ENCODE measurements at places on chromosomes 4 and X.

GRCh38 chr4:4950561-4951290 is 68.5 kb downstream of the CYTL1 start:
- DNase-seq, result peak; percentile 22

GRCh38 chrX:38627683-38628082 is 66.3 kb downstream of the TSPAN7 start:
- DNase-seq, result no peak

- no peak for DNase-seq
Measured at GRCh38 chr4:41362621-41363383, 106.1 kb downstream of the UCHL1 start.

GRCh38 chrX:77174680-77175519 is 272.3 kb upstream of the FGF16 start:
- DNase-seq, result no peak

DNA sequence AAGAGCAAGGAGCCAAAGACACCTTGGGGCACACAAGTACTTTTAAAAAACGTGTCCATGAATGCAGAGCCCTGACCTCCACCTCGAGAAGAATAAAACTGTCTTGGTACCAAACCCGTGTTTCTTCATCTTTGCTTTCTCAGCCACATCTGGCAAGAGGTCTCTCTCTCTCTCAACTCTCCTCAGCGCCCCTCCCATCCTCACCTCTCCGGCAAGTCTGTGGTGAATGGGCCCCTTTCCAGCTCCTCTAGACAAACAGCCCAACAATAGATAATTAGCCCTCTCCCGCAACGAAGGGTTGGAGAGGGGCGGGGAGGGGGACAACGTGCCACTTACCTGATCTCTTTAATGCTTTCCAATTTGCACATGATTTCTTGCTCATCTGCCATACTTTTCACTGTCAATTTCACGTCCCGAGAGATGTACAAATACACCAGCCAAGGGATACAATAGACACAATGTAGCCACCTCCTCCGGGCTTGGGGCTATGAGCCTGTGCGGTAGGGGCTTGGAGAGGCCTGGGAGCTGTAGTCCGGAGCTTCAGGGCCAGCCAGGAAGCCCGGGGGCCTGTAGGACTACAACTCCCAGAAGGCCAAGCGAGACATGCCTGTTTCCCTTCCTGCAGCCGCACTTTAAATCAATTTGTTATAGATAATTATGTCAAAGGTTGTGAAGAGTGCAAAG is at the start of gene ZC4H2:
Gene ZC4H2 (minus strand): TSS at position 462 of the 684 bp plus-strand sequence. CDS start 73 bp downstream, at position 389.
- DNase-seq, result peak; percentile 64

- no peak for DNase-seq
Measured at GRCh38 chr4:73690051-73690738, 50.2 kb upstream of the CXCL8 start.
